ENCODE measurements at places on chromosomes 5 and 9.

- no peak for DNase-seq
These were observed 20.0 kb downstream of the ZNF366 start for GRCh38 chr5:72487177-72487576.

- no peak for DNase-seq
These were observed 266.8 kb downstream of the MAT2B start for GRCh38 chr5:163772241-163772640.

GRCh38 chr5:172833372-172833685 lies 722 bp upstream of the ERGIC1 start:
- DNase-seq = no peak

GRCh38 chr5:71923755-71924154 lies 183.5 kb upstream of the MAP1B start:
- DNase-seq = no peak

- DNase-seq = no peak
These were observed 57.3 kb upstream of the SLC28A3 start for GRCh38 chr9:84397822-84398221.

DNA sequence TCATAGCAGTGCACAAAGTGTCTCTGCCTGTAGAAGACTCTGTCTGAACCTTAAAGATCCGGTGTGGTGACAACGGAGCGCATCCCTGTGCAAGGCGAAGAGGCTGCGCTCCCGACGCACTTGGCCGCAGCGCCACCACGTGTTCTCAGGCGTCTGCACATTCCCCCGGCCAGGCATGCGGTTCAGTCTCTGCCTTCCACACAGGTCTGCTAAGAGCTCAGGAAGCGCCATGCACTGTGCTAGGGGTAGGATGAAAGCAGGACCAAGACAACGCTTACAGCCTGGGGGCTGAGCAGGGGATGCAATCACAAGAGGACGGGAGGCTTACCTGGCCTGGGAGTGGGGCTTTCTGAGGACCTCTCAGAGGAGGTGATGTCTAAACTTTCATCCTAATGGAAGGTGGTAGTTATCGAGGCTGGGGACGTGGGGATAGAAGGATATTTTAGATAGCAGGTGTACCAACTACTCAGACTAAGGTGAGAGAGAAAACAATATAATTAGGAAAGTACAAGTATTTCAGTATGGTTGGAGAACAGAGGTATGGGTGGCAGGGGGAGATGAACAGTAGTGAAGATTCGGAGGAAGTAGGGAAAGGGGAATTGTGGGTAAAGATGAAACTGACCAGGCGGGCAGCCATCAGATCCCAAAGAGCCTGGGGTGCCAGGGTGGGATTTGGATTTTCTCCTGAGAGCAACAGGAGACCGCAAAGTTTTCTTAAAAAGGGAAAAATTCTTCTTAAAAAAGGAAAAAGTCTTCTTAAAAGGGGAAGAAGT lies 13.3 kb downstream of the CAPSL start:
- peak; percentile 71 for DNase-seq

GRCh38 chr9:29945012-29945411 lies 2371.7 kb upstream of the C9orf72 start:
- DNase-seq = no peak

- DNase-seq = no peak
These were observed 210.5 kb downstream of the FSTL4 start for GRCh38 chr5:133401731-133402347.

GRCh38 chr9:86794391-86795046 lies 152.8 kb downstream of the GAS1 start:
- no peak for DNase-seq

DNA sequence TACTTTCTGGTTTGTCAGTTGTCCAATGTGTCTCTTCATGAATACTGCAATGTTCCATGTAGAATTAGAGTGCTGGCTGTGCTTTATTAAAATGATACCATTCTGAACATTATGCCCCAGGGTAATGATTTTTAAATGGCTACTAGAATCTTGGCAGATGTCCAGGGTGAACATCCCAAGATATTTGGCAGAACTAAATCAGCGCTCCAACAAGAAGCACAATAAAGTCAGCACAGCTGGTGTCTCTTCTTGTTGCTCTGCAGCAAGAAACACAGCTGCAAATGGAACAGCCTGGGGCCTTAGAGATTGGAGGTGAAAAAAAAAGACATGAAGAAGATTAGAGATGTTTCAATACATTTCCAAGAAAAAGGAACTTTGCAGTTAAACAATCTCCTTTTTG lies 248.3 kb downstream of the CDH18 start:
- DNase-seq = no peak

GRCh38 chr9:20620650-20621470 lies 1.4 kb downstream of the MLLT3 start:
- peak; percentile 38 for DNase-seq

- DNase-seq = no peak
These were observed 136.3 kb downstream of the ASTN2 start for GRCh38 chr9:117278471-117279035.

DNA sequence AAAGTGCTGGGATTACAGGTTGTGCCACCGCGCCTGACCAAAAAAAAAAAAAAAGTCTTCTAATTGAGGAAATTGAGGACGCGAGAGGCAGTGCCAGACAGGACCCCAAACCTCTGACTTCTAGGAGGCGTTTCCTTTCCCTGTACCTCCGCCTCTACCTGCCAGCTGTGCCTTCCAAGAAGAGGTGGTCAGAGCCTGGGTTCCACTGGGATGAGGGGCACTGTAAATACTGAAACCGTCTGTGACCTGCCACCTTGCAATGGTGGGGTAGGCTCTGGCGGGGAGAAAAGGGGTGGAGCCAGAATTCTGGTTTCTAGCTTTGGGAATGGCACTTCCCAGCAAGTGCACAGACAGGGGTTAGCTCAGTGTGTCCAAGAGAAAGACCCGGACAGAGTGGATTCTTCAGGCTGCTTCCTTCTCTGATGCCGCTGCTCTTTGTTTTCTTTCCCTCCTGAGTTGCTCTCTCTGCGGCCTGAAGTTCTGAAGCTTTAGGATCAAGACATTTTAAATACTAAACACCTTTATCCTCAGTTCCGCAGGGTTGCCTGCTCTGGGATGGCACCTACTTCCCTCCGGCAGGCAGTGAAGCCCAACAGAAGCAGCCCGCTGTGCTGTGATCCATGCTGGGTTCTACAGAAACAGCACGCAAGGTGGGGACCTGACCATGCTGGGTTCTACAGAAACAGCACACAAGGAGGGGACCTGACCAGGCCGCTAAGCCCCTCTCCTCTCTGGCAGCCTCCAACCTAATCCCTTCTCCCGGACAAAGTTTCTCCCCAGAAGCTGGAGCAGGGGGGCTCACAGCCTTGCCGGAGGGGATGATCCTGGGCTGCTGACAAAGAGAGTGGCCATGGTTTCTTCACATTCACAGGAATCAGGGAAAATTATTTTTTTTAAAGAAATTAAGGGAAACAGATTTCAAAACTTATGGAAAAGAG lies 65.2 kb downstream of the OTULIN start:
- no peak for DNase-seq

- peak; percentile 8 for DNase-seq
These were observed 141.1 kb upstream of the TARS1 start for GRCh38 chr5:33299621-33300208.

DNA sequence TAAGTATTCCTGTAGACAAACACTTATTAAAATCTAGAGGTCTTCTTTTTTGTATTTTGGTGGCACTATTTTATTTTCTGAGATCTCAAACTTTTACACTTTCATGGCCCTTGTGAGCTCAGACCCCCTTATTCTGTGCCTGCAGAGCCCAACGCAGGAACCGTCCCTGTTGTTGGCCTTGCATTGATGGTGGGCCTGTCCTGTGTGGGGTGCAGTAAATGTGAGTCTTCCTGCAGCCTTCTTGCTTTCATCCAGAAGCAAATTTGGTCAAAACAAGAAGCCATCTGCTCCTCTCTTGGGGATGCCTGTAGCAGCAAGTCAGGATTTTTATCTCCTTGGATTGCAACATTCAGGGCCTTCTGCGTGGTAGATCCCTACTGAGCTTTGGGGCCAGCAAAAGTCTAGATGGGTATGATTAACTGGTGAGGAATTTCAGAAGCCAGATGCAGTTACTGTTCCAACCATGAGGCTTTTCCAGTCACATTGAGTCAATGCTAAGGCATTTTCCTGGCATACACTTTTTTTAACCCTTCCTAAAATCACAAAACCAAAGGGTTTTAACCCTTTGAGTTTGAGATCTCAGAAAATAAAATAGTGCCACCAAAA lies 31.7 kb downstream of the BASP1 start:
- DNase-seq = no peak

- no peak for DNase-seq
These were observed 49.7 kb upstream of the PLEKHG4B start for GRCh38 chr5:42250-42649.
